Heart left ventricle (tissue), 16 donors: ENCODE measurements at places on chromosomes 13 and 19.
A peak's percentile ranks its signal among the peaks of the same experiment; 100 is the strongest.

GRCh38 chr19:43872547-43873336 is 45.6 kb downstream of the ZNF283 start:
- no peak for DNase-seq

GRCh38 chr19:14402332-14403144 is 16.6 kb downstream of the DDX39A start:
- DNase-seq = peak; percentile 72

- no peak for DNase-seq
Measured at GRCh38 chr19:36488118-36488845, 1.1 kb downstream of the ZNF566 start.

- no peak for DNase-seq
Measured at GRCh38 chr19:17687141-17687856, 855 bp downstream of the UNC13A start.

GRCh38 chr19:41565379-41565720 is 10.6 kb upstream of the CEACAM21 start:
- DNase-seq = no peak

DNA sequence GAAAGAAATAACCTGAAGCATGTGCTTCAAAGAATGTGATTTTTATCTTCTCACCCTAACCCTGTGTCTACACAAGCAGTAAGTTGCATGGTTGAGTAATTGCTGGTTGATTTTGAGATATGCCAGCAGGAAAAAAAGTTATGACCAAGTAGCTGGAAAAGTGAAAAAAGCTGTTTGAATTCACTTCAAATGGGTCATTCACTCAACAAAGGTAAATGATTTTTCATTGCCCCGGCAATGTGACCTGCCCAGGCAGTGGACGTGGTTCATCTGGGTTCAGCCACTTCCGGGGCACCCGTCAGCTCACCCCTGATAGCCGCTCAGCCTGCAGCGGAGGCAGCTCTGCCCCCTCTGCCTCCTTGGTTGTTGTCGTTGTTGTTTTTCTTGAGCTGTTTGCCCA is 18.5 kb downstream of the TNFRSF19 start:
- DNase-seq = no peak

DNA sequence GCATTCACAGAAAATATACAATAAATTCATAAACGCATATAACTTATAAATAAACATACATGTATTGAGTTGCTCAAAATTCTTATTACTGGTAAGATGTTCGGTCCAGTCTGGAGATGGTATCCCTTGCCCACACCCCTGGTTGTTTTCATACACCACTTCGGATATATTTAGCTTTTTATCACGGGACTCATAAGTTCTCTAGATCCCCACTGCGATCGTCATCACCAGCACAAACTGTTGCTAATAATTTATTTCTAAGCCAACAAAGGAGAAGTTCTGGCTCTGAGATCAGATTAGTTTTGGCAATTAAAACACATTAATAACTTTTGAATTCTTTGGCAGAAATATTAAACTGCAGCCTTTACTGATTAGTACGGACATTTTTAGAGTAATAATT is 23.0 kb upstream of the SGCG start:
- DNase-seq = no peak

GRCh38 chr19:15702534-15702930 is 25.3 kb upstream of the OR10H2 start:
- peak; percentile 80 for DNase-seq

- DNase-seq = no peak
Measured at GRCh38 chr19:32916969-32917615, 47.5 kb upstream of the SLC7A9 start.

DNA sequence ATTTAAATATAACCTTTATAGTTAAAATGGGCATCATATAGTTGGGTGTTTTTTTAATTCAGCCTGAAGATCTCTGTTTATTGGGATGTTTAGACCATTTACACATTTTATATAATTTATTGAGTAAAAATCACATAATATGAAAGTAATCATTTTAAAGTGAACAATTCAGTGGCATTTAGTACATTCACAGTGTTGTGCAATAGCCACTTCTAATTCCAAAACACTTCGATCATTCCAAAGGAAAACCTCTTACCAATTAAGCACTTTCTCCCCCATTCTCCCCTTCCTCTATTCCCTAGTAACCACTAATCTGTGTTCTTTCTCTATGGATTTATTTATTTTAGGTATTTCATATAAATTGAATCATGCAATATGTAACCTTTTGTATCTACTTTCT is 30.2 kb downstream of the ZNF527 start:
- DNase-seq = no peak

DNA sequence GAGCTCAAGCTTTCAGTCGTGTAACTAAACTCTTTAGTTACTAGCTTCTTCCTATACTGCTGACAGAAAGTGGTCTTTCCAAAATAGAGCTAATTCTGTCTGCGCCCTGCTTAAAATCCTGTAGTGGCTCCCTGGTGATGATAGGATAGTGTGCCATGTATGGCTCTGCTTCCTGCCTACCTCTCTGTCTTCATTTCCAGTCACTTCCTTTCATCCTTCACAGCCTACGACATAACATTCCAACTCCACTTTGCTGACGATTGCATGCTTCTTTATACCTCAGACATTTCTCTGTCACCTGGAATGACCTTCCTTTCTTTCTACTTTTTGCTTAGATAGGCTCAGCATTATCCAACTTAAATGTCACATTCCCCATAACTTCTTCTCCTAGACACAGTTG is 190.8 kb downstream of the MAB21L1 start:
- no peak for DNase-seq

DNA sequence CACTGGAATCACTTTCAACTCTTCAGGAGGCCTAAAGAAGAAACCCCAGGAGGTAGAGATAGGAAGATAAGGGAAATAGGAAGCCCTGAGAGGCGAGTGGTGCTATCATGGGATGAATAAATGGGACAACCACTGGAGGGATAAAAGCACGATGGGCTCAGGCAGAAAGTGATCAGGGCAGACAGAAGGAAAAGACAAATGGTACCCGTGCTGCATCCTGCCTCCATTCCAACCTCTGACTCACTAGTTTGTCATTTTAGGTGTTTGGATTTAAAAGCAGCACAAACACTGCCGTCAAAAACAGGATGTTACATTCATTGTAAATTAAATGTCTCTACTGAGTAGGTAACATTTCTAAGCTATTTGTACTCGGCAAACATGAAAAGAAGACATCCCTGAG is 314.3 kb upstream of the HTR2A start:
- no peak for DNase-seq

GRCh38 chr13:62110079-62110478 is 694.4 kb upstream of the PCDH20 start:
- no peak for DNase-seq
